CD4-positive, alpha-beta T cell treated with Interferon alpha-2 for 1 hour (primary cell): ENCODE measurements at places on chromosomes 5 and 9.

DNA sequence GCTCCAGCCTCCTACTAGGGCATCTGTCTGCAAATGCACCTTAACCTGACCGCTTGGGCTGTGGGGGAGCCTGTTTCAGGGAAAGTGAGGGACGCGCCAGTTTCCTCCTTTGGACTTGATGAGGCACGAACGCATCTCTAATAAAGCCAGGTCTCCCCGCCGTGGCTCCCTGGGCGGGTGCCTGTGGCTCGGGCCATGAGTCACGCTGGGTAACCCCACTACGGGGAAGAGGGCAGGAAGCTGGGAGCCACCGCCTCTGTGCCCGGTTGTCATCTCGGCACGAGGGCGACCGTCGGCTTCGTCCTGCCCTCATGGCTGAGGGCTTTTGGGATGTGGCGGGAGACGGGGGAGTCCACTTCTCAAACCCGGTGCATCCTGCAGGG lies 12.1 kb downstream of the NOTCH1 start:
- DNase-seq = peak; percentile 83

- DNase-seq = peak; percentile 86
Observed at GRCh38 chr9:89549031-89549644, 51.2 kb upstream of the SEMA4D start.

DNA sequence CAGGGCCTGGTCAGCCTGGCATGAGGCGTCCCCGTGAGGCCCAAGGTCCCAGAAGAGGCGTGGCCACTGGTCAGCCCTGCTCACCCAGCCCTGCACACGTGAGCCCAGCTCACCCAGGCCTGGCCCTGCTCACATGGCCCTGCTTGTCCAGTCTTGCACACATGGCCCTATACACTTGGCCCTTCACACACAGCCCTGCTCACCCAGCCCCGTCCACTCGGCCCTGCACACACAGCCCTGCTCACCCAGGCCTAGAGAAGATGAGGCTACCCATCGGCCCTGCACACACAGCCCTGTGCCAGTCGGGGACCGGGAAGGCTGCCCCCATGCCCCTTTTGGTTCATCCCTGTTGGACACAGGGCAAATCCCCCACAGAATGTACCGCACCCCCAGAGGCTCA lies 28.4 kb downstream of the ZDHHC11B start:
- DNase-seq = no peak

DNA sequence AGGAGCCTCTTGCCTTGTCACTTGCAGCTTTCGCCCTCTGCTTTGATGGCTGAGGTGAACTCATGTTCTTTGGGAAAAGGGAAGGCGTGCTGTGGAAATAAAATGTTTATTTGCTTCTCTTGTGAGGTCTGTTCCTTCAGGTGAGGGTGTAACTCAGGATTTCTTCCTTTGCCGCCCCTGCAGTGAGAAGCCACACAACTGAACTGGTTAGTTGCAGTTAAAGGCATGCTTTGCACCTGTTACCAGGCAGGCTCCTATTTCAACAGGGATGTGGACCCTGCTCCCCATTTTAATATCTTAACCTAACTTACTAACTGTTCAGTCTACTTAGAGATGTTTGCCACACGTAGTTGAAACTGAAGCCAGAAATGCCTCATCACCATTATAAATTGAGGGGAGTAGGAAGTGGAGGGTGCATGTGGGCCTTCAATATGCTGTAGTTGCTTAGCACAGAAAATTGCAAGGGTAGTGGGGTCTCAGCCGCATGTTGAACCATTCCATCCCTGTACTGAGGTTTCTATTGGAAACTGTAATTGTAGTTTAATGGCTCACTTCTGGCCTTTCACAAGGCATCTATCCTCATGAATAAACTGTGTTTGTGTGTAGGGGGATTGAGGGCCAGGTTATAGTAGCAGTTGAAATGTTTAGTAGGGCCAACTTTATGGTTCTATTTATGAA lies 7.9 kb downstream of the RACK1 start:
- DNase-seq = no peak

GRCh38 chr9:135701067-135701958 lies 672 bp upstream of the KCNT1 start:
- no peak for DNase-seq

DNA sequence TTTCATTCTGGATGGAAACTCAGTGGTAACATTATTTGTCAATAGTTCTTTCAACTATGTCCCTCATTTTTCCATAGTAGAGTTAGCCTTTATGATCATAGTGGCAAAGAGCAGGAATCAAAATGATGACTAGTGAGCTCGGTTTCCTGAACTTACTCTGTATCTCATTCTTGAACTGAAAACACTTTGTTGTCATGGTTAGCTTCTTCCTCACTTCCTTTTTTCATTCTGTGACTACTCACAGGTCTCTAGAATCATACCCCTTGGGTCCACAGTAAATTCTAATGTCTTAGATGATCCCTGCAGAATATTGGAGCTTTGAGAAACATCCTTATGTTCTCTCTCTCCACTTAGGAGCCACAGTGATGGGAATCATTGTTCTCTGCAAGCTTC lies 29.4 kb upstream of the RECK start:
- no peak for DNase-seq

DNA sequence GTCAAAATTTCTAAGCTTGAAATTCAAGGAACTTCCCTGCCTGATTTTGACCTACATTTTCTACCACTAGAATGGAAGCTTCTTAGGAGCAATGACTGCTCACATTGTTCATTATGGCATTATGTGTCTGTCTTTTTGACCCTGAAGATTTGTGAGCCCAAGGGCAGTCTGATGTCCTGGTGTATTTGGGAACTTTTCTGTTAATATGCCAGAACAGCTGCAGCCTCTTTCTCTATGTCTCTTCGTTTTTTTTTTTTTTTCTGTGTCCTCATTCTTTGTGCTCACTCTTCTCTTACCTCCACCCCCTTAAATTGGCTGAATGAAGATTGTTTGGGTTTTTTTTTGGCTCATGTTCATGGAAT lies 34.8 kb upstream of the TMC1 start:
- no peak for DNase-seq

GRCh38 chr9:137759117-137759516 lies 118.5 kb upstream of the CACNA1B start:
- peak; percentile 28 for DNase-seq

DNA sequence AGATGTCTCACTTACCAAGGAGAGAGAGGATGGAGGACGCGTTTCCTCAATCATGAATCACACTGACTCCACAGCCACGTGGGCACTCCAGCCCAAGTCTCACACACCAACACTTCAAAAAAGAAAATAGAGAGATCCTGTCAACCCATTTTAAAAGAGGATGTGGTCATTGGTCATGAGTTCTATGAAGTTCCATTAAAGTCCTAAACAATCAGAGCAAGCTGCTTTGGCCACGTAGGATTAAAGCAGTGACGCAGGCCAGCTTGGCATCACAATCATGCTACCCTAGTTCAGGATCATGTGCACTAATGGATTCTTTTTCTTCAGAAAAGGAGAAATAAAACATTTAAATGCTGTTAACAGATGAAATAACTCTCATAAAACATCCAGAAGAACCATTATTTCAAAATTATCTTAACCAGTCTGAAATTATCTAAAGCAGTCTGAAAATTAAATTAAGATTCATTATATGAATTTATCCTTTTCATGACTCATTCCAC lies 108.1 kb downstream of the SEMA5A start:
- DNase-seq = no peak

DNA sequence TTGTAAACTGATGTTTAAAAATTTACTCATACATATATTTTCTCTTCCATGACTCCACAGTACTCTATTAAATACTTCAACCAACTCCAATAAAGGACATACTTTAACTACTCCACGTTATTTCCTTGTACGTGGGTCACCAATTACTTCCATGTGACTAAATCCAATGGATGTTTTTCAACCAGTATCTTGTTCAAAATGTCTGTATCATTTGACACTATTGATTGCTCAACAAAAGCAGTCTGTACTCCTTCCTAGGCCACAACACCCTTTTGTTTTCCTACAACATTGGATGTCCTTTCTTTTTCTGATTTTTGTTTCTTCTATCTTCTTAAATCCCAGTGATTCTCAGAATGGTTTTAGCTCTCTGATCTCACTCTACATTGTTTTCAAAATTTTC lies 943.7 kb downstream of the EFNA5 start:
- no peak for DNase-seq

DNA sequence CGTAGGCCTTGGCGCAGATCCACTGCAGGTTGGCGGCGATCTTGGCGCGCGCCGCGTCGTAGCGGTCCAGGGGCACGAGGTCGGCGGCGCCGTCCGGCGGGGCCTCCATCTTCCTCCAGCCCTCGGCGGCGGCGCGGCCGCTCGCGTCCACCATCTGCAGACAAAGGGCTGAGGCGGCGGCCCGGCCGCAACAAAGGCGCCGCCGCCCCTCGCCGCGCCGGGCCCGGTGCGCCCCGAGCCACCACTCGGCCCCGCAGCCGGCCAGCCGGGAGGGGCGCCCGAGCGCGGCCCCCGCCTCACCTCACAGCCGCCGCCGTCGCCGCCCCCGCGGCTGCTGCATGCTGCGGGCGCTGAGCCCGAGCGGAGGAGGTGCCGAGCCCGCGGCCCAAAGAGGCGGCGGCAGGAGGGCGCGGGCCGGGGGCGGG lies 328 bp downstream of the CAMSAP1 start:
- DNase-seq = no peak

GRCh38 chr5:110852541-110852940 lies 113.7 kb downstream of the SLC25A46 start:
- no peak for DNase-seq

- no peak for DNase-seq
Observed at GRCh38 chr5:14663734-14664269, 716 bp upstream of the OTULIN start.

DNA sequence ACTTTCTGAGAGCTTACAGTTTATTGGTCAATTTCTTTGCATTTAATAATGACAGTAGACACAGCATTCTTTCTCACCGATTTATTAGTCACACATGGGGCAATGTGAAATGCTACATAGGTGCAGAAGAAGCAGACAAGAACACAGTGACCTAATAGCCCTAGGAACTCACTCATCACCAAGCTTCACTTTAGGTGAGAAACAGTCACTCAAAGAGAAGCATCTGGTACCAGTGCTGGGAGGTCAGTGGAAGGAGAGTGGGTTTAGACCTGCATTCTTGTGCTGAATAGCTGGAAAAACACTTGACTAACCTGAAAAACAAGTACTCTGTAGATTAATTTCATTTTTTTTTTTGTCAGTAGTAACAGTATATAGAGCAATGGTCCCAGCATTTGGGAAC lies 179.6 kb downstream of the GRIA1 start:
- DNase-seq = no peak
